ENCODE measurements at places on chromosomes 12 and 14. TPM values are rescaled to one million over a fixed set of nuclear protein-coding genes. Genes with fewer than 3 reads are reported as not detected.

GRCh38 chr14:81187832-81188522 lies 32.8 kb downstream of the GTF2A1 start:
- peaks cover 53% of the 10 kb centered on the region for H3K36me3 ChIP-seq
- H3K4me1 ChIP-seq, result peaks cover 45% of the 10 kb centered on the region
- H3K27me3 ChIP-seq, result no peaks in the 10 kb centered on the region
- H3K27ac ChIP-seq, result peak overlapping the region; percentile 70
- DNase-seq, result no peak

Gene SIRT4
- 2.4 TPM for total RNA-seq

Gene CLEC14A
- not detected for total RNA-seq

Gene KLRB1
- total RNA-seq, result 30.2 TPM

GRCh38 chr14:106044949-106045596 lies 518.7 kb downstream of the TMEM121 start:
- H3K27me3 ChIP-seq, result peaks cover 54% of the 10 kb centered on the region
- no peak overlapping the region for H3K27ac ChIP-seq
- no peaks in the 10 kb centered on the region for H3K36me3 ChIP-seq
- DNase-seq, result peak; percentile 89
- peaks cover 6% of the 10 kb centered on the region for H3K4me1 ChIP-seq
- H3K4me3 ChIP-seq, result no peak overlapping the region

Gene MSRB3
- not detected for total RNA-seq

DNA sequence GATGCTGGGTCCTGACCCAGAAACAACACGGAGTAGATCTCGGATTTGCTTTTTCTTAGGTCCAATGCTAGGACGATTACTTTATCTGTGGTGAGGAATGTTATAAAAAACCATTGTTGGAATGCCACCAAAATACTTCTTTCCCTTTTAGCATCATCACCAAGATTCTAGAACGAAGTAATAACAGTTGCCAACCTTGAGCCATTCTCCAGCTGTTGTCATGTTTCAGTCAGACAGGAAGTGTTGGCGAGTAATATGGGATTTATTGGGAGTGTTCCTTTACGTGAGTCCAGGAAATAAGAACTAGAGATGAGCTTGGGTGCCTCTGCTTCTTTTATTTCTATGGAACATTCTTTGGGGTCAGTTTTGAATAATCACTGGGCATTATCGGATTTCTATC lies 892.9 kb downstream of the DIO2 start:
- no peak for DNase-seq
- H3K4me3 ChIP-seq, result no peak overlapping the region
- no peaks in the 10 kb centered on the region for H3K4me1 ChIP-seq
- H3K27me3 ChIP-seq, result no peaks in the 10 kb centered on the region
- H3K27ac ChIP-seq, result no peak overlapping the region
- no peaks in the 10 kb centered on the region for H3K36me3 ChIP-seq

DNA sequence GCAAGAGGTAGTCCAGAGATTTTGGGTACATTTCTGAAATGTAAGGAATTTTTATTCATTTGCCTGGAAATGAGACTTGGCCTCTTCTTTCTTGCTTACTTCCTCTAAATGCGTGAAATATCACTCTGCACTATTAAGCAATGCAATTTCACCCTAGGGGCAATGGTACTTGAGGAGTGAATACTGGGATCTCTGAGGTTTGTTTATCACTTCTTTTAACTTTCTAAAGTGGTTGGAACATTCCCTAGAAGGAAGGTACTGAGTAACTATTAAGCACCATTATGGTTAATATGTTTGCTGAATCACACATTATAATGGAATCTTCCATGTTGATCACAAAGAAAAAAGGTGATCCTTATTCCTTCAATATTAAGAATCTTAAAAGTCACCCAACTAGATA lies 120.9 kb upstream of the CAND1 start:
- no peak for DNase-seq
- H3K4me3 ChIP-seq, result no peak overlapping the region
- H3K4me1 ChIP-seq, result peaks cover 14% of the 10 kb centered on the region
- no peaks in the 10 kb centered on the region for H3K27me3 ChIP-seq

GRCh38 chr12:49198431-49199155 lies 9.7 kb upstream of the TUBA1A start:
- no peak overlapping the region for H3K27ac ChIP-seq
- no peak for DNase-seq
- no peaks in the 10 kb centered on the region for H3K36me3 ChIP-seq
- H3K27me3 ChIP-seq, result peaks cover 24% of the 10 kb centered on the region
- no peak overlapping the region for H3K4me3 ChIP-seq

DNA sequence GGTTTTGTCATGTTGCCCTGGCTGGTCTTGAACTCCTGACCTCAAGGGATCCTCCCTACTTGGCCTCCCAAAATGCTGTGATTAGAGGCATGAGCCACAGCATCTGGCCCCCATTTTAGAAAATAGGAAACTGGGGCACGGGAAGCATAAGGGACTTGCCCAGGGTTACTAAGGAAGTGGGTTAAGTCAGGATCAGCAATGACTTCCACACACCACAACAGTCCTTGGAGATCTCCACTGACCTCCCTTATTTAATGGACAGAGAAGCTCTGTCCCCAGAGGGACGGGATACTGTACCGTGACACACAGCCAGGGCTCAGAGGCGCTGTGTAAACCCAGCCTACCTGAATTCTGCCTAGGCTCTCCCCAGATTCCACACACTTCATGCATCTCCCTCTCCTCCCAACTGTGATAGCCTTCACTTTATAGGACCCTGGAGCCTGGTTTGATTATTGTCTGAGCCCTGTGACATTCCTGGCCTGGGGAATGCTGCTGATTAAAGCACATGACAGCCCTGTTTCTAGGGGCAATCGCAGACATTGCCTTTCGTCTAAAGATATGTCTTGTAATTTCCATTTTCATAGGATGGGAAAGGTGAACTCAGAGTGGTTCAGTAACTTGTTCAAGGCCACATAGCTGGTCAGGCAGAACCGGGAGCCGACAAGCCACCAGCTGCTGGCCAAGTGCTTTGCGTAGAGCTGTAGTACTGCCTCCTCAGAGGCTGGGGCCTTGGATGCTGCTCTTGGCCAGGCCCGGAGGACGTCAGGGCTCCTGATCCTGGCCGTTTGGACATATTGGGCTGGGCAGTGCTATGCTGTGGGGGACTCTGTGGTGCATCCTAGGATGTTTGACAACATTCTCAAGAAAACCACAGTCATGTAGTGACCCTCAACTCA lies 20.8 kb downstream of the SERPINA1 start:
- H3K27me3 ChIP-seq, result no peaks in the 10 kb centered on the region
- no peak overlapping the region for H3K27ac ChIP-seq
- no peaks in the 10 kb centered on the region for H3K4me1 ChIP-seq

Gene HCAR2
- not detected for total RNA-seq

GRCh38 chr14:96761066-96761465 lies 36.1 kb upstream of the VRK1 start:
- H3K4me1 ChIP-seq, result peaks cover 4% of the 10 kb centered on the region
- DNase-seq, result no peak
- H3K27ac ChIP-seq, result no peak overlapping the region
- H3K27me3 ChIP-seq, result peaks cover 29% of the 10 kb centered on the region
- H3K4me3 ChIP-seq, result no peak overlapping the region
- H3K36me3 ChIP-seq, result no peaks in the 10 kb centered on the region

- H3K4me3 ChIP-seq, result no peak overlapping the region
- H3K4me1 ChIP-seq, result peaks cover 38% of the 10 kb centered on the region
- no peak for DNase-seq
- peak overlapping the region; percentile 84 for H3K27ac ChIP-seq
Observed at GRCh38 chr14:91302391-91302790, 57.9 kb upstream of the GPR68 start.

GRCh38 chr14:36818246-36818645 lies 156.6 kb downstream of the PAX9 start:
- H3K4me1 ChIP-seq, result no peaks in the 10 kb centered on the region
- no peaks in the 10 kb centered on the region for H3K36me3 ChIP-seq
- no peaks in the 10 kb centered on the region for H3K27me3 ChIP-seq

GRCh38 chr12:126952096-126953007 lies 1314.6 kb upstream of the TMEM132C start:
- no peaks in the 10 kb centered on the region for H3K4me1 ChIP-seq
- no peak overlapping the region for H3K4me3 ChIP-seq
- H3K27ac ChIP-seq, result no peak overlapping the region
- no peaks in the 10 kb centered on the region for H3K36me3 ChIP-seq
- DNase-seq, result no peak

DNA sequence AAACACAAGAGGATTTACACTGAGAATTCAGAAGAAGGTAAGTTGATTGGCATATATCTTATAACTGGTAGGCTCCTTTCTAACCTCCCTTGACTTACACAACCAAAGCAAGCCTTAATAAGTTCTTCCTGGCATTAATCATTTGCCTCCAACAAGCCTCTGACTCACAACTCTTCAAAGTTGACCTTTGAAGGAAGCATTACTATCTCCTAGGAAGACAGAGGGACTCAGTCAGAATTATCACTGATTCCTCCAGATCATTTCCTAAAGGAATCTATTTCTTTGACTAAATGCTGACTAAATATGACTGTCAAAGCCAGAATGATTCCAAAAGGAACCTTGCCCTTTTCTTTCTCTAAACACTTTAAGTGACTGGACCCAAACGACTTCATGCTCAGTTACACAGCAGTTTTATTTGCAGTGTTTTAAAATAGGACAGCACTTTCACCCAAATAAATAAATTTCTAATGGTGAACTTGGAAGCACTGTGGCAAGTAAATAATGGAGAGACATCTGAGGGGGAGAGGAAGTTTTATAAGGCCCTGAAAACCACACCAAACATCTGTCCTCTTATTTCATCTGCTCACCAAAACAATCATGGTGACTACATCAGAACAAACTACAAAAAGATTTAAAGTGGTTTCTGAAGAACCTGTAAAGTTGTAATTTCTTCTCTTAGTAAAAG lies 128.2 kb downstream of the KLHL28 start:
- peaks cover 17% of the 10 kb centered on the region for H3K27me3 ChIP-seq
- H3K4me1 ChIP-seq, result no peaks in the 10 kb centered on the region
- no peak overlapping the region for H3K4me3 ChIP-seq
- H3K27ac ChIP-seq, result no peak overlapping the region

- H3K27me3 ChIP-seq, result no peaks in the 10 kb centered on the region
- H3K4me3 ChIP-seq, result peak overlapping the region; percentile 78
- peak overlapping the region; percentile 76 for H3K27ac ChIP-seq
- H3K36me3 ChIP-seq, result peaks cover 16% of the 10 kb centered on the region
- DNase-seq, result no peak
Observed at GRCh38 chr12:55727643-55728185, 1.1 kb downstream of the CD63 start.

Gene POTEG
- total RNA-seq, result not detected

Gene PYGL
- total RNA-seq, result 0.91 TPM

Gene TMPRSS12
- not detected for total RNA-seq

DNA sequence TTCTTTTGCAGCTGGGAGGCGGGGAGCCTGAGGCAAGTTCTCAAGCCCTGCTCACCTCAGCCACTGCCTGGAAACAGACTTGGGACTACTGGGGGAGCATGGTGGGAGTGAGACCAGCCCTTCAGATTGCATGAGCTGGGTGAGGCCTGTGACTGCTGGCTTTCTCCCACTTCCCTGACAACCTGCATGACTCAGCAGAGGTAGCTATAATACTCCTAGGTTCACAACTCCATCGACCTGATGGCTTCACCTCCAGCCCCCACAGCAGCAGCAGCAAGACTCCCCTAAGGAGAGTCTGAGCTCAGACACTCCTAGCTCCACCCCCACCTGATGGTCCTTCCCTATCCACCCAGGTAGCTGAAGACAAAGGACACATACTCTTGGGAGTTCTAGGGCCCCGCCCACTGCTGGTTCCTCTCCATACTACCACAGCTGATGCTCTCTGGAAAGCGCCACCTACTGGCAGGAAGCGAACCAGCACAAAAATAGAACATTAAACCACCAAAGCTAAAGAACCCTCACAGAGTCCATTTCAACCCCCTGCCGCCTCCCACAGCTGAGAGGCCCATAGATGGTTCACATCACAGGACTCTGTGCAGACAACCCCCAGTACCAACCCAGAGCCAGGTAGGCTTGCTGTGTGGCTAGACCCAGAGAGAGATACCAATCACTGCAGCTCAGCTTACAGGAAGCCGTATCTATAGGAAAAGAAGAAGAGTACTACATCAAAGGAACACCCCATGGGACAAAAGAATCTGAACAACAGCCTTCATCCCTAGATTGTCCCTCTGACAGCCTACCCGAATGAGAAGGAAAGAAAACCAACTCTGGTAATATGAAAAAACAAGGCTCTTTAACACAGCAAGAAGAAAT lies 68.7 kb downstream of the RPAP3 start:
- H3K4me1 ChIP-seq, result peaks cover 4% of the 10 kb centered on the region
- no peak overlapping the region for H3K27ac ChIP-seq
- DNase-seq, result peak; percentile 48
- no peak overlapping the region for H3K4me3 ChIP-seq
- H3K36me3 ChIP-seq, result peaks cover 65% of the 10 kb centered on the region
- no peaks in the 10 kb centered on the region for H3K27me3 ChIP-seq

DNA sequence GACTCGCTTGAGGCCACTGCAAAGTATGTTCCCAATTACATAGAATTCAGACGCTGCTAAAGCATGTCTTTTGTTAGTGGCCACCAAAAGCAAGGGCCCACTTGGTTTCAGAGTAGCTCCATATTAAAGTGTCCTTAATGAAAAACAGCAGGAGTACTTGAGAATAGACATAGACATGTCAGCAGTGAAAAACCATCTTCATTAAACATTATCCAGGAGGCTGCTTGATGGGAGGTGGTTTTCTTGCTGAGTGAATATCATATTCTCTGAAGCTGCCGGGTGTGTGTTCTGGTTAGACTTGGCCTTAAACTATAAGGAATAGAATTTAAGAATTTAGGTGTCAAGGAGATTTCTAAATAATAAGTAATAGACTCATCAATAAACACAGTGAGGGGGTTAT lies 79.5 kb upstream of the CCDC198 start:
- H3K4me1 ChIP-seq, result no peaks in the 10 kb centered on the region
- no peaks in the 10 kb centered on the region for H3K36me3 ChIP-seq
- no peak overlapping the region for H3K4me3 ChIP-seq
- no peaks in the 10 kb centered on the region for H3K27me3 ChIP-seq
- no peak for DNase-seq

DNA sequence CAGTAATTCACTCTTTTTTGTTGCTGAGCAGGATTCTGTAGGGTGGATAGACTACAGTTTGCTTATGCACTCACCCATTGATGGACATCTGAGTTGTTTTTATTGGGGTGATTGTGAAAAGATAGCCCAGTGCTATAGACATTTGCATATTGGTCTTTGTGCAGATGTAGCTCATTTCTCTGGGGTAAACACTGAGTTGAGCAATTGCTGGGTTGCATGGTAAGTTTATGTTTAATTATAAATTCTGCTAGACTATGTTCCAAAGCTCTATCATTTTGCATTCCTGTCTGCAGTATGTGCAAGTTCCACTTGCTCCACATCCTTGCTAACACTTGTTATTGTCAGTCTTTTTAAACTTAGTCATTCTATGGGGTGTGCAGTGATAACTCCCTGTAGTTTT lies 65.4 kb upstream of the RFLNA start:
- DNase-seq, result no peak
- no peak overlapping the region for H3K4me3 ChIP-seq
- no peak overlapping the region for H3K27ac ChIP-seq
- peaks cover 34% of the 10 kb centered on the region for H3K27me3 ChIP-seq

- H3K4me3 ChIP-seq, result no peak overlapping the region
- peaks cover 22% of the 10 kb centered on the region for H3K27me3 ChIP-seq
- no peak for DNase-seq
- H3K27ac ChIP-seq, result no peak overlapping the region
- H3K36me3 ChIP-seq, result no peaks in the 10 kb centered on the region
Observed at GRCh38 chr12:127113945-127114344, 1153.0 kb upstream of the TMEM132C start.
